RPMI8226 (cell line): ENCODE measurements at places on chromosomes 5 and 9.

- DNase-seq = no peak
Observed at GRCh38 chr5:124263680-124264491, 482.6 kb downstream of the ZNF608 start.

DNA sequence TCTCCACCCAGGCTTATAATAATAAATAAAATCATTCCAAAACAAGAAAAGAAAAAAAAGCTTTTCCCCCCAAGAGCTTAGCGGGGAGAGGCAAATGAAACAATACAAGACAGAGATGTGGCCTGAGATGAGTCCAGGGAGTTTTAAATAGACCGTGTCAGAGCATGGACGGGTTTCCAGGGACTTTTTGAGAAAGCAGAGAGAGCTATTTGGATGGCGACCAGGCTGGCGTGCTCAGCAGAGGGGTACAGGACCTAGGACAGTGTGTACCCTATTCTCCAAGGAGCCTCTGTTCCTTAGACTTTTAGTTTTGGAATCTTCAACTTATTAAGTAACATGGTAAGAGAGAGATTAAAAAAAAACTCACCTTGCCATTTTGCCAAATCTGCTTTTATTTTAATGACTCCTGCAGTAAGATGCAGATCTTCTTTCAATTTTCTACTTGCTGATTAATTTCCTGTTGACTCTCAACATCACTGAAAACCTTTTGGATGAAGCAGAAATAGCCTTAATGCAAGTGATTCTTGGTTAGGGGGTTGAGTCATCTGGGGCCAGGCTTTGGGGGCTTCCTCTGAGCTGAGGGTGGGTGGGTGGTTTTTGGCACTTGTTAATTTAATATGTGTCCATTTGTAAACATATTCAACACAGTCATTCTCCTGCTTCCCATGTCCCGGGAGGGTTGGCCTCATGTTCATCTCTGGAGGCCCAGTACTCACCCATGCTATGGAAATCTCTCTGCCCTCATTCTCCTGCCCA, 49.6 kb upstream of the OSMR start:
- DNase-seq = no peak

DNA sequence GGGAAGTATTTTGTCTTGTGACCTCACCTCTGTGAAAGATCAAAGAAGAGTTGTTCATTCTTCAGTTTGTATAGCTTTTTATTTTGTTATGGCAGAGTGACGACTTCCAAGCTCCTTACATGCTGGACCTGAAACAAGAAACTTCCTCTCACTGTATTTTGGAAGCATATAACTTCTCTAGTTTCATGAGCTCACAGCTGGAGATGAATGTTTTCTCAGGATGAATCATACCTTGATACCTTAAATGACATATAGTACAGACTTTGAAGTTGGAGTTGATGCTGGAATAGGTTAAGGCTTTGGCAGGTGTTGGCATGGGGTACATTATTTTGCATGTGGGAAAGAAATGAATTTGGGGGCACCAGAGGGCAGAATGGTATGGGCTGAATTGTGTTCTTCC, 112.5 kb downstream of the SLC25A46 start:
- no peak for DNase-seq

- no peak for DNase-seq
Observed at GRCh38 chr5:109705596-109705995, 15.9 kb downstream of the MAN2A1 start.

GRCh38 chr5:36481454-36482120, 124.8 kb upstream of the SLC1A3 start:
- DNase-seq = no peak

DNA sequence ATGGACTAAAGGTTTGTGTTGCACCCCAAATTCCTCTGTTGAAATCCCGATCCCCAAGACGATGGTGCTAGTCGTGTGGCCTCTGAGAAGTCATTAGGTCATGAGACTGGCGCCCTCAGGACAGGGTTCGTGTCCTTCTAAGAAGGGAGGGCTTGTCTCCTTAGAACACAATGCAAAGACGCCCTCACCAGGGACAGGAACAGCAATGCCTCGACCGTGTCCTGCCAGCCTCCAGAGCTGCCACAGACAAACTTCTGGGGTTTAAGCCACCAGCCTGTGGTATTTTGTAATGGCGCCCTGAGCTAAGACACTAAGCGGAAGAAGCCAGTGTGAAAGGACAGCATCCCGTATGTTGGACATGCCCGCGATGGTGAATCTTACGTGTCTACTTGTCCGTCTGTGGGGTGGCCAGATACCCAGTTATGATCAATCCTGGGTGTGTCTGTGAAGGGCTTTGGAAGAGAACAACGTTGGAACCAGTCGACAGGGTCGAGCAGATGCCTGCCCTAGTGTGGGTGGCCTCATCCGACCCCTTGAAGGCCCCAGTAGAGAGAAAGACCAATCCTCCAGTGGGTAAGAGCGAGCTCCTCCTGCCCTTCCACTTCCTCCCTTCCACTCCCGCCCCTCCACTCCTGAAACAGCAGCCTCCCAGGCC, 279.2 kb upstream of the IRX2 start:
- no peak for DNase-seq

DNA sequence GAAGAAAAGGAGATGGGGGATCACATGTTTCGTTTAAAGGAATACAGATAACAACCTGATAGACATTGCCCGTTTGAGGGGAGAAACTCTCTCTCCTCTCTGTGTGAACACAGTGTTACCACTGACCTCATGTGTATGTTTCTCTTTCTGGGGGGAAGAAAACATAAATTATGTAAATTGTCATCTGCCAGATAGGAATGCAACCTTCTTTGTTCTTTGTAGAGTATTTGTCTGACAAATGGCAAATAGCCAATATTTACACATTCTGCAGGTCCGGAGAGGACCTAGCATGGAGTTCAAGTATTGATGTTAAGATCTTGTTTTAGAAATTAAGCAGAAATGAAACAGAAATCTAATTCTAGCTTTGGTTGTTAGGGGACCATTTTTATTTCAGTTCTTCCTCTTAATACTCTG, 276.3 kb downstream of the SAXO1 start:
- no peak for DNase-seq
